ENCODE measurements at places on chromosomes 12 and 14.

GRCh38 chr14:63266106-63266505 is 52.6 kb downstream of the GPHB5 start:
- no peak for DNase-seq

- no peak for DNase-seq
Observed at GRCh38 chr12:57342207-57342691, 88.6 kb downstream of the R3HDM2 start.

- peak; percentile 87 for DNase-seq
Observed at GRCh38 chr14:77302926-77303325, 17.8 kb downstream of the POMT2 start.

GRCh38 chr12:29253906-29254625 is 105.0 kb downstream of the FAR2 start:
- DNase-seq, result no peak

DNA sequence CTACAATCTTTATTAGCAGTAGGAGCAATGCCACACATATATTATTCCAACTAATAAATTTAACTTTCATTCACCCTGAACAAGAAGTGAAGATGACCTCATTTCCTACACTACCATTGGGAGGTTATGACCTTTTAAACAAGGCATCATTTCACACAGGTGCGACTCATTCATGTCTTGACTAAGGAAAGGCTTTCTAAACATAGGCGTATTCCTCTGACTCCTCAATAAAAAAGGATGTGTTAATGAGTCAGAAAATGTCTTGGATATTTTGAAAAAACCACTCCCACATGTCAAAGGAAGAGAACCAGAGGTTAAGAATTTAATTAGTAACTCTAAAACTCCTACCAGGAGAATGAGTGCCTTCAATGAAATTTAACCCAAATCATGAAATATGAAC is 115.2 kb downstream of the PRICKLE1 start:
- DNase-seq, result peak; percentile 18

DNA sequence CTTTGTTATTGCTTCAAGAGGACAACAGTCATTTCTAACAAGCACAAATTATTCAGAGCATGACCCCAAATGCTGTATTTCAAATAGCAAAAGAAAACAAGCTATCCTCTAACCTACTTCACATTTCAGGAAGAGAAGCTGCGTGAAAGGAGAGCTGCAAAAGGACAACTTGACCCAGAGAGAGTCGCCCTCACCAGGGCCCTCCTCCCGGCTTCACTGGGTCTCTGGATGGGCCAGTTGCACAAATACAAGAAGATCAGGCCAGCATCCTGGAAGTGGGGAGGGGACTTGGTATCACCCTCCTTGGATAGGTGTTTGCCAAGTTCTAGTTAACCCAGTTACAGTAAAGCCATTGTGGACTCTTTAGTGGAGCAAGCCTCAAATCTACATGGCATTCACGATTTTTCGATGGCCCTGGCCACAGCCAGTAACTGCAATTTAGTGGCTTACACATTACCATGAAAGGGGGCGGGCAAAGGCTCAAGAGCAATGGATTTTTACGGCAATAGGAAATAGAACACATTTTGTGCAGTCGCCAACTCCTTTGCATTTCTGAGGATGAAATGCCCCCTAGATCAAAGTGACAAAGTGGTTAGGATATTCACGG is 166.9 kb upstream of the DIO2 start:
- DNase-seq, result no peak

- peak; percentile 31 for DNase-seq
Observed at GRCh38 chr14:55354500-55354899, 57.1 kb downstream of the ATG14 start.

GRCh38 chr14:95260537-95261361 is 59.0 kb downstream of the CLMN start:
- no peak for DNase-seq
